ENCODE measurements at places on chromosomes 16 and 17. TPM values are rescaled to one million over a fixed set of nuclear protein-coding genes. Genes with fewer than 3 reads are reported as not detected.

DOC2A gene
- total RNA-seq, result 2.6 TPM

PARD6A gene
- total RNA-seq, result not detected

CDRT4 gene
- total RNA-seq, result 0.29 TPM

DNA sequence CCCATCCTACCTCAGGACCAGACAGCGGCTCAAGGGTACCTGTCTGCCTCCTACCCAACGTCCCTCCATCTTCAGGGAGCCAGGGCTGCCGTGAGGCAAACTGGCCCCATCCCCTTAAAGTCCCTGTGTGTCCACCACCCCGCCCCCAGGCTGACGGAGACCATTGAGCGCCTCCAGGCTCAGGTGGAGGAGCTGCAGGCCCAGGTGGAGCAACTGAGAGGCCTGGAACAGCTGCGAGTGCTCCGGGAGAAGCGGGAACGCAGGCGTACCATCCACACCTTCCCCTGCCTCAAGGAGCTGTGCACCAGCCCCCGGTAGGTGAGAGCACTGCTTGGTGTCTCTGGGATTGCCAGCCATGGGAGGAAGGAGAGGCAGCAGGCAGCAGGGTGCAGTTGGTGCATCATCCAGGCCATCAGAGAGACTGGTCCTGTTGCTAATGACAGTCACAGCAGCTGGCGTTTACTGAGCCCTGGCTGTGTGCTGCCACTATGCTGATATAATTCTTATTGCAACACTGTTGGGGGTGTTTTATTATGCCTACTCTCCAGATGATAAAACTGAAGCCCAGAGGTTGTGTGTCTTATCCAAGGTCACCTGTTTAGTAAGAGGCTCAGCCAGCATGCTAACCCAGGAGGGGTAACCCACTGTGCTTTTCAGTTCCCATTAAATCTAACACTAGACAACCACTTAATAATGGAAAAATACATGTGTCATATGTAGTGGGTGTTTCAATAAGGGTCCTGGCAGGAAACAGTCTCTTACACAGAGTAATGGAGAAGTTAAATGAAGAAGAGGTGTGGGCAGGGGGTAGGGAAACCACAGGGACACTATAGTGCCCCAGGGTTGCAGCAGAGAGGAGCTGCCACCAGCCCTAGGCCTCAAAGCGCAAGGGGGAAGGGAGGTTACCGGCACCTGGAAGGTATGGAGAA is 10.3 kb upstream of the MRPL58 start:
- H3K36me3 ChIP-seq, result no peaks in the 10 kb centered on the region
- H3K27me3 ChIP-seq, result no peaks in the 10 kb centered on the region
- H3K4me1 ChIP-seq, result no peaks in the 10 kb centered on the region
- no peak for DNase-seq

GRCh38 chr16:3873482-3874173 is 6.9 kb downstream of the CREBBP start:
- H3K4me3 ChIP-seq, result no peak overlapping the region
- no peak overlapping the region for H3K27ac ChIP-seq
- H3K4me1 ChIP-seq, result peaks cover 42% of the 10 kb centered on the region

- H3K4me3 ChIP-seq, result no peak overlapping the region
- no peak for DNase-seq
Measured at GRCh38 chr17:19298569-19299213, 61.5 kb downstream of the EPN2 start.
